ENCODE measurements at places on chromosomes 1 and 21. TPM values are rescaled to one million over a fixed set of nuclear protein-coding genes. Genes with fewer than 3 reads are reported as not detected.

Gene SPATA1
- total RNA-seq = not detected

Gene FLG
- not detected for total RNA-seq

Gene LPAR3
- total RNA-seq = not detected

Gene GJA5
- not detected for total RNA-seq

Gene PDC
- not detected for total RNA-seq

Gene REN
- total RNA-seq = not detected

Gene ERG
- 0.05 TPM for total RNA-seq

Gene MCOLN3
- total RNA-seq = 19.3 TPM

Gene ADGRB2
- total RNA-seq = 11.3 TPM

Gene PGLYRP3
- total RNA-seq = not detected

Gene PPIH
- 114 TPM for total RNA-seq

Gene DCDC2B
- total RNA-seq = not detected

Gene AKR7A3
- 0.12 TPM for total RNA-seq

Gene AVPR1B
- not detected for total RNA-seq

Gene TMEM69
- total RNA-seq = 41.8 TPM

Gene CYYR1
- total RNA-seq = not detected

Data from A172 (cell line).